ENCODE measurements at places on chromosomes 2 and 18.

DNA sequence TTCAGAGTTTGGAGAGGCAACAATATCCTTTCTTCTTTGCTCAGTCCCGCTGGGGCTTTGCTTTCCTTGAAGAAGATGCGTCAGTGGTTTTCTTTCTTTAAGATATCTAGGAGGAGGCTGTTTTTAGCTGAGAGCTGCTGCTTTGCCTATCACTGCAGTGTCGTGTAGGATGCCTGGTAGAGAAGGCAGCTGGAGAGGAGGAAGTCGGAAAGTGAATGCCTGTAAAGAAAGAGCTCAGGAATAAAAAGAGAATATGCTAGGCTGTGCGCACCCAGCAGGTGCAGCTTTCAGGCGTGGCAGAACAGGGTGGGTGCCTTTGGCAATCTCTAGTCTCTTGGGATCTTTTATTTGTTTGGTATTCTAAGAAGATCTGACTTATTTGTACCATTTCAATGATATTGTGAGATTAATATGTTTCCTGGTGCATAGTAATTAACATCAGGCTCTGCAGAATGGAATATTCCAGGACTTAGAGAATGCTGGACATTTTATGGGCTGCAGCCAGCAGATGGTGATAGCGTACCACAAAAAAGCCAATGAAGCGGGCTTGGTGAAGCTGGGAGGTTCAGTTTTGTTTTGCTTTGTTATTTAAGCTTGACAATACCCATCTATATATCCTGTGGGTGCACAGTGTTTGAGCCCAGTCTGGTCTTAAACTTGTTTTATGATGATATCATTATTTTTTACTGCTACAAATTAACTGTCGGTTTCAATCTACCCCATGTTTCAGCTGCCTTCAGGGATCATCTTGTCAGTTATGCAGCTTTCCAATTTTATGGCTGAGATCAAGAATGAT is 34.9 kb downstream of the CAVIN2 start:
- DNase-seq, result peak; percentile 69

- no peak for DNase-seq
These were observed 245.8 kb downstream of the KCNE4 start for GRCh38 chr2:223297788-223298187.

GRCh38 chr18:10368456-10369453 is 85.7 kb upstream of the APCDD1 start:
- DNase-seq, result no peak

DNA sequence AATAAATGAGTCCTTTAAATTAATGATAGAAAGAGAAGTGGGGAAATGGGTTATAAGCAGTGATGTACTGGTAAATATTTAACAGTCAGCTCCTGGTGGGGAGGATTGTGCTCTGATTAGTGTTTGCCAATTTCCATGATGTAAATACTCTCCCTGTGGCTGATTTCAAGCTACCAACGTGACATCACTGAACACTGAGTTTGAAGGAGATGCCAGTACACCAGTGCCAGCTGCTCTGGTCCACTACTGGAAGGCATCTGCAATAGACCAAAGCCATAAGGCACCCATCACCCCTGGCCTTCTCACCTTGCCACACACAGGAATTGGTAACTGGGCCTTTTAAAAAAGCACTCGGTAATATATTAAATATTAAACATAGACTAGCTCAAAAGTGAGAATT is 77.7 kb downstream of the TGOLN2 start:
- DNase-seq, result no peak

GRCh38 chr2:85578243-85579180 is 1.1 kb downstream of the VAMP8 start:
- DNase-seq, result peak; percentile 86

- DNase-seq, result no peak
These were observed 100.3 kb downstream of the TTC32 start for GRCh38 chr2:19801367-19802080.

- no peak for DNase-seq
These were observed 42.7 kb upstream of the ZFP36L2 start for GRCh38 chr2:43269074-43269572.

DNA sequence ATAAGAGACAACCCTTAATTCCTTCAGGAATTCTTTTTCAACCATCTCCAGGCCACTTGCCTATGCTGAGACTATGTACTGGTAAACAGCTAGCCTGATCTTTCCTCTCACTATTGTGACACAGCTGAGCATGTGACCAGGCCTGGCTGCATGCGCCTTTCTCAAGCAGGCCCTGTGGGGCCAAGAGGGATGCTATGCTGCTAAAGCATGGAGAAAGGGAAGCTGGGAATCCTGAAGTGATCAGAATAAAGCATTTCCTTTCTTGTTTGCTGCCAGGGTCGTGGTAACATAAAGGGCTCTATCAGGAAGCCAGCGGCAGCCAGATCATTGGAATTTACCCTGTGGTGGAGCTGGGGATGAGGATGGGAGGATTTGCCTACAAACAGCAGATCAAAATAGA is 29.8 kb upstream of the LCLAT1 start:
- DNase-seq, result peak; percentile 45

- no peak for DNase-seq
These were observed 8.4 kb upstream of the TMEM185B start for GRCh38 chr2:120231564-120231973.
